ENCODE measurements at places on chromosomes 6 and 20. TPM values are rescaled to one million over a fixed set of nuclear protein-coding genes. Genes with fewer than 3 reads are reported as not detected.

PLCB4 gene
- 12.0 TPM for total RNA-seq

- no peak for DNase-seq
Measured at GRCh38 chr6:56938649-56939191, 16.2 kb upstream of the BEND6 start.

DNA sequence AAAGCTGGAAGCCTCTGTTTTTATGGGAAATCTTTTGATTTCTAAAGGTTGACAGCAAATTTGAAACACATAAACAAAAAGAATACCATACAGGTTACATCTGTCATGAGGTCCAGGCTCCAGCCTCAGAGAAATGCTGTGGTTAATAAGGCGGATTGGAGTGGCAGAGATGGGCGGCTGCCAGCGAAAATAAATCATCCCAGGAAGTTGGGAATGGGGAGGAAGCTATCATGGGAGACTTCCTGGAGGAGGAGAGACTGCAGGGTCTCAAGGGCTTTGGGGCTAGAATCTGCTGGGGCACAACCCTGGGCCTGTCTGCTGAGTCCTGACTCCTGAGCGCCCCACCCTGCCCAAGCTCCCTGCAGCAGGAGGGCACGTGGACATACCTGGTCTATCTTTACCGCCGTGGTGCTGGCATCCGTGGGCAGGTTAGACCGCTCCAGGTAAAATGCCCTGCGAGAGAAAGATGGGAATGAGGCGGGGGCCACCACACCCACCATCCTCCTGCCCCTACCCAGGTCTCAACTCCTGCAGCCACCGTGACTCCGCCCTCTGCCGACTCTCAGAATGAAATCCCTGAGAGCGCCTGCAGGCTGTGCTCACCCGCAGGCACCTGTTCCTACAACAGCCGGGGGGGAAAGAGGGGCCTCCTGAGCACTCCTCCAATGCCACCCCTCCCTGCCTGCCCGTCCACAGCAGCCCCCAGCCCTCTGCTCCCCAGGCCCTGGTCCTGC lies 197.3 kb downstream of the PREX1 start:
- no peak for DNase-seq

DNA sequence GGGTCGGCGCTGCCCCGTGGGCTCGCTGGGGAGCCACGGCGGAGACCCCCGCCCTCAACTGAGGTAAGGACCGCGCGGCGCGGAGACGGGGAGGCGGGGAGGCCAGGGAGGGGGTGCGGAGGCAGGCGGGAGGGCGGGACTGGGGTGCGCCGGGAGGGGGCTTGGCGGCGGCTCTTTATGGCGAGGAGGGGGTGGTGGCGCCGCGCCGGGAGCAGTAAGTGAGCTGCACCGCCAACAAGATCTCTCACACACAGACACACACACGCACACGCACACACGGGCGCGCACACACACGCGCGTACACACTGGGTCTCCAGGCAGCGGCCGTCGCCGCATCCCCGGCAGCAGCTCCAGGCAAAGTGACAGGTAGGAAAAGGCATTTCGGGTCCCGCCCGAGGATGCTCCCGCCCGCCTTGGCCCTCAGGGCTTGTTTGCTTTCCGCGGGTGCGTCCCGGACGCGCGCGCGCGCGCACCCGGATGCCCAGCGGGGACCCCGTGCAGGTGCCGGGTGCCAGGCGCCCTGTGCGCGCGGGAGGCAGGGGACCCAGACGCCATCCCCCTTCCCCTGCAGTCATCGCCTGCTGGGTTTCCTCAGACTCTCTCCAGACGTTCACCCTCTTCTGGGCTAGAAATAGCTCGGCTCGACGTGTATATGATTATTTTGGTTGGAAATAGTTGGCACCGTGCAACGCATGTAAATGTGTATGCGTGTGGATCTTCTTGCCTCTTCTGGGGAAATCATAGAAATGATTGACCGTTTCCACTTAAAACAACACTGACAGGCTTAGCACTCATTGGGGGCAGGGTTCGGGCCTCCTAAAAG lies at the start of gene PLCB4:
TSS of gene PLCB4 (plus strand) at position 247 of the 823 bp plus-strand sequence. CDS start 238,728 bp downstream, outside the sequence.
- DNase-seq, result no peak

- no peak for DNase-seq
Measured at GRCh38 chr6:8223678-8224077, 121.3 kb upstream of the EEF1E1 start.

- DNase-seq, result no peak
Measured at GRCh38 chr20:25247518-25247955, 348 bp upstream of the PYGB start.

DNA sequence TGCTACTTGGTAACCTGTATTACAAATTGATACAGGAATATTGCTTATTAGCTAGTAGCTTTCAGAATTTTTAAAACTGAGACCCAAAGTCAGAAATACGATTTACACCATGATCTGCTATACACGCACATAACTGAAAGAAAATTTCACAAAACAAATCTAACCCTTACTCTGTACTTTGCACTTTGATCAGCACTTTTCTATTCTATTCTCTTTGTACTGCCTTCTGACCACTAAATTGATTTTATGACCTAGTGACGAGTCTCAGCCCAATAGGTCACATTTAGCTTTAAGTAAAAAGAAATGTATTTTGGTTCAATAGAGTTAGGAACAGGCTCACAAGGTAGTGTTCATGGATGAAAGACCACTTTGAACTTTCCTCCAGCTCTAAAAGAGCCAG lies 252.5 kb downstream of the TBX18 start:
- DNase-seq, result no peak

DNA sequence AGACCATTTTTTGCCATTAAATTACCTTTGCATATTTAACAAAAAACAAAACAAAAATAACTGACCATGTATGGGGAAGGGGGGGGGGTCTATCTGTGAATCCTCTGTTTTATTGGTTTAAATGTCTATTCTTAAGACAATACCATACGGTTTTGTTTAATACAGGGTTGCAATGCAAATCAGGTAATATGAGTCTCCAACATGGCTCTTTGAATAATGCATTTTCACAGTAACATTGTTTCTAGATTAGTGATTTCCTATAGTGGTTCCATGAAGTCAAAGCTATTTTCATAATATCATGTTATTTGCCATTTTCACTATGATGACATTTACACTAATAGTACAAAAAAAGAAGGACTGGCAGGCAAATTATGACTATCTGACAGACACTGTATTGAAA lies 64.7 kb upstream of the LYRM2 start:
- no peak for DNase-seq

Measured in vagina (tissue), 2 donors.